ENCODE measurements at places on chromosomes 1 and 21. TPM values are rescaled to one million over a fixed set of nuclear protein-coding genes. Genes with fewer than 3 reads are reported as not detected.

- no peak overlapping the region for H3K4me3 ChIP-seq
- no peaks in the 10 kb centered on the region for H3K27me3 ChIP-seq
- H3K27ac ChIP-seq, result no peak overlapping the region
- no peaks in the 10 kb centered on the region for H3K4me1 ChIP-seq
These were observed 135.9 kb upstream of the DPYD start for GRCh38 chr1:98056781-98057180.

GRCh38 chr21:20720623-20721022 lies 277.6 kb upstream of the NCAM2 start:
- no peak overlapping the region for H3K27ac ChIP-seq
- H3K4me3 ChIP-seq, result no peak overlapping the region

EDN2 gene
- total RNA-seq, result not detected

KDF1 gene
- total RNA-seq, result 23.0 TPM

- H3K27me3 ChIP-seq, result no peaks in the 10 kb centered on the region
- no peak for DNase-seq
- H3K36me3 ChIP-seq, result no peaks in the 10 kb centered on the region
These were observed 572.1 kb upstream of the BRINP3 start for GRCh38 chr1:191049781-191050180.

- DNase-seq, result no peak
- peaks cover 11% of the 10 kb centered on the region for H3K36me3 ChIP-seq
- H3K4me3 ChIP-seq, result peak overlapping the region; percentile 77
- H3K27me3 ChIP-seq, result no peaks in the 10 kb centered on the region
- H3K27ac ChIP-seq, result peak overlapping the region; percentile 70
- no peaks in the 10 kb centered on the region for H3K4me1 ChIP-seq
These were observed 364 bp upstream of the BCAR3 start for GRCh38 chr1:93681989-93682412.

DNA sequence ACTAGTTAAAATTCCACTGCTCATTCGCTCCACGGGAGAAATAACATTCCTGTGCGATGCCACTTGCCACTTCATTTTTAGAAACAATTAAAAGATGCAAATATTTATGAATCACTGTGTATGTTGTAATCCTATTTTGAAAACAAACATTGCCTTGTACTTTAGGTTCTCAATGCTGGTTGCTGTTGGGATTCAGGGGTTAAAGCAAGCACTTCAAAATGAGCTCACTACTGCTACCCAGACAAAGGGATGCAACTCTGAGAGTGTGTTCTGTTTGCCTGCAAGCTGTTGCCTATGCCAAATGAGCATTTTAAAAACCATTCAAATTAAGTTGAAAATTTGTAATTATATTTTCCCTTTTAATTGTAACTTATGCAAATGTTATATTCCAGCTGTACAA lies 87.5 kb downstream of the RWDD3 start:
- no peak overlapping the region for H3K4me3 ChIP-seq
- H3K27me3 ChIP-seq, result peaks cover 16% of the 10 kb centered on the region
- H3K36me3 ChIP-seq, result no peaks in the 10 kb centered on the region
- DNase-seq, result no peak

GRCh38 chr1:174167265-174167803 lies 8.0 kb downstream of the RABGAP1L start:
- no peaks in the 10 kb centered on the region for H3K27me3 ChIP-seq
- no peak overlapping the region for H3K4me3 ChIP-seq
- H3K36me3 ChIP-seq, result no peaks in the 10 kb centered on the region
- no peak for DNase-seq
- H3K27ac ChIP-seq, result no peak overlapping the region
- no peaks in the 10 kb centered on the region for H3K4me1 ChIP-seq

GRCh38 chr1:23565776-23566175 lies 6.5 kb upstream of the ID3 start:
- H3K4me1 ChIP-seq, result peaks cover 56% of the 10 kb centered on the region
- H3K27ac ChIP-seq, result no peak overlapping the region
- DNase-seq, result no peak
- H3K4me3 ChIP-seq, result no peak overlapping the region
- no peaks in the 10 kb centered on the region for H3K36me3 ChIP-seq

SLC25A34 gene
- 0.59 TPM for total RNA-seq

DNA sequence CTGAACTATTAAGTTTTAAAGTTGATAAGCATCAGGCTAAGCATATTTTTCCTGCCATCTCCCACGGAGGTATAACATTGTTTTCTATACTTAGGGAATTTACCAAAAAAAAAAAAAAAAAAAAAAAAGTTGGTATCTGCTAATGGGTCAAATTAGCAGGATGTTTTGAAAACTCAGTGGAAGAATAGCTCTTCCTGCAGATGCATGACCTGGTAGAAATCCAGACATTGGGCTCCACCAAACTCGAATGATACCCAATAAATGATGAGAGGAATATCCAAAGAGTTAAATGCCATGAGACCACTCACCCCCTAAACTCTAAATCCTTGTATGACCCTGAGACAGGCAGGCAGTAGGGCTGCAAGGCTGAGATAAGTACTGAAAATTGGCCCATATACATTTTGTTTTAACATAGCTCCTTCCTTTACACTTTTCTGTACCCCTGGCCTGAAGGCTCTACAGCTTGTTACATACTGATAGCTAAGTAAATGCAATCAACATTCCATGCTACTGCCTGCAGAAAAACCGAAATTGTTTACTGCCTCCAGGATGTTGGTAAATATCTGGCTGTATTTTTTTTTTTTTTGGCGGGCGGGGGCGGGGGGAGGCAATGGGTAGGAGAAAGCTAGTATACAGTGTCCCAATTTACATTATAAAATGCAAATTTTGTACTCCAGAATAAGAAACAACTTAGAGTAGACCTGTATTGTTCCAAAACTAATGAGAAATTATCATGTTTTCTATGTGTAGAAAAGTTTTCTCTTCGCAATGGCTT lies 57.6 kb downstream of the NFIA start:
- H3K4me1 ChIP-seq, result peaks cover 13% of the 10 kb centered on the region
- DNase-seq, result no peak
- no peaks in the 10 kb centered on the region for H3K27me3 ChIP-seq
- H3K36me3 ChIP-seq, result no peaks in the 10 kb centered on the region
- H3K27ac ChIP-seq, result no peak overlapping the region
- H3K4me3 ChIP-seq, result no peak overlapping the region

DNA sequence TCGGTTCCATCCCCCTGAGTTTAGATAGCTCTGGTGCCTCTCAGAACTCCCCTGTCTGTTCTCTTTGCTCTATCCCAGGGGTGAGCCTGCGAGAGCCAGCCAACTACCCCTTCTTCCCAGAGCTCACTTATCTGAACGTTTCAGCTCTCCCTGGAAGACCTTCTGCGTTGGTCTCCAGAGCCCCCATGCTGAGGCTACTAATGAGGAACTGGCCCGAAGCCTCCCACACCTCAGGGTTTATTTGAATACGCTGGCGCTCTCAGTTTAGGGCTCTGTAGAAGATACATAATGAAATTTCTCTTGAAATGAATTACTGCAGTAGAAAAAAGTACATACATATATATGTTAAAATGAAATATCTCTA lies 43.5 kb downstream of the TCEANC2 start:
- H3K27ac ChIP-seq, result no peak overlapping the region
- no peaks in the 10 kb centered on the region for H3K36me3 ChIP-seq
- no peak overlapping the region for H3K4me3 ChIP-seq
- no peaks in the 10 kb centered on the region for H3K4me1 ChIP-seq

DNA sequence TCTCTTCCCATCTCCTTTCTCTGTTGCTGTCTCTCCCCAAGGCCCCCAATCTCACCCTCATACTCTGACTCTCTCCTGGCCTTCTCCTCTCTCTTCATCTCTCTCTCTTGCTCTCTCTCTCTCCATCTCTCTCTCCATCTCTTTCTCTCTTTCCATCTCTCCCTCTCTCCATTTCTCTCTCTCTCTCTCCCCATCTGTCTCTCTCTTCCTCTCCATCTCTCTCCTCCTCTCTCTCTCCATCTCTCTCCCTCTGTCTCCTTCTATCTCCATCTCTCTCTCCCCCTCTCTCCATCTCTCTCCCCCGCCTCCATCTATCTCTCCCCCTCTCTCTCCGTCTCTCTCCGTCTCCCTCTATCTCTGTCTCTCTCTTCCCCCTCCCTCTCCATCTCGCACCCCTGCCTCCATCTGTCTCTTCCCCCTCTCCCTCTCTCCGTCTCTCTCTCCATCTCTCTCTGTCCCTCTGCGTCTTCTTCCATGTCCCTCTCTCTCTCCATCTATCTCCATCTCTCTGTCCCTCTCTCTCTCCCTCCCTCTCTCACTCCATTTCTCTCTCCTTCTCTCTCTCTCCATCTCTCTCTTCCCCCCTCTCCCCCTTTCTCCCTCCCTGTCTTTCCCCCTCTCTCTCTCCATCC lies 16.0 kb upstream of the EPHA8 start:
- no peak overlapping the region for H3K27ac ChIP-seq
- H3K36me3 ChIP-seq, result no peaks in the 10 kb centered on the region
- no peaks in the 10 kb centered on the region for H3K4me1 ChIP-seq
- no peak for DNase-seq

MANEAL gene
- total RNA-seq, result 17.3 TPM

DNA sequence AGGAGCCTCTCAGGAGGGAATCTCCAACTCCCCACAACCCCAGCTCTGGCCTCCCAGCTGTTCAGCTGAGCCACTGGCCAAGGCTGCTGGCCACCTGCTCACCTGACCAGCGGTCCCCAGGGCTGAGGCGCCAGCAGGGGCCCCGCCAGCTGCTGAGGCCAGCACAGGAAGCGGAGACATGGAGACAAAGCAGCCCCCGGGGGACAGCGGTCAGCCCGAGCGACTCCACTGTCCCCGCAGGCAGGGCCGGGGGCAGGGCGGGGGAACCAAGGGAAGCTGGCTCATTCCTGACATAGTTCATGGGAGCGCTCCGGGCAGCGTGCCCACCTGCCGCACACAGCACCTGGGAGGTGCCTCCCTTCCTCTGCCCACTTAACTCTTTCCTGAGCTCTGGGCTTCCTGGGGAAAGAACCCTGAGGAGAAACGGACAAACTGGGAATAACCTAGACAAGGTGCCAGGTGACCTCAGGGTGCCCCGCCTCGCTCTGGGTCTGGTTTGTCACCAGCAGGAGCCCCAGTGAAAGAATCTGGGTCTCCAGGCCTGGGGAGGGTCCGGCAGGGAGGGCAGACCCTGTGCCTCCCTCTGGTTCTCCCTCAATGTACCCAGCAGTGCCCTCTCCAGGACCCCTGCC lies 10.7 kb downstream of the EPHA2 start:
- no peaks in the 10 kb centered on the region for H3K27me3 ChIP-seq
- peak; percentile 87 for DNase-seq
- peaks cover 74% of the 10 kb centered on the region for H3K36me3 ChIP-seq
- H3K4me1 ChIP-seq, result peaks cover 89% of the 10 kb centered on the region
- H3K4me3 ChIP-seq, result peak overlapping the region; percentile 53

TINAGL1 gene
- total RNA-seq, result 57.9 TPM

DNA sequence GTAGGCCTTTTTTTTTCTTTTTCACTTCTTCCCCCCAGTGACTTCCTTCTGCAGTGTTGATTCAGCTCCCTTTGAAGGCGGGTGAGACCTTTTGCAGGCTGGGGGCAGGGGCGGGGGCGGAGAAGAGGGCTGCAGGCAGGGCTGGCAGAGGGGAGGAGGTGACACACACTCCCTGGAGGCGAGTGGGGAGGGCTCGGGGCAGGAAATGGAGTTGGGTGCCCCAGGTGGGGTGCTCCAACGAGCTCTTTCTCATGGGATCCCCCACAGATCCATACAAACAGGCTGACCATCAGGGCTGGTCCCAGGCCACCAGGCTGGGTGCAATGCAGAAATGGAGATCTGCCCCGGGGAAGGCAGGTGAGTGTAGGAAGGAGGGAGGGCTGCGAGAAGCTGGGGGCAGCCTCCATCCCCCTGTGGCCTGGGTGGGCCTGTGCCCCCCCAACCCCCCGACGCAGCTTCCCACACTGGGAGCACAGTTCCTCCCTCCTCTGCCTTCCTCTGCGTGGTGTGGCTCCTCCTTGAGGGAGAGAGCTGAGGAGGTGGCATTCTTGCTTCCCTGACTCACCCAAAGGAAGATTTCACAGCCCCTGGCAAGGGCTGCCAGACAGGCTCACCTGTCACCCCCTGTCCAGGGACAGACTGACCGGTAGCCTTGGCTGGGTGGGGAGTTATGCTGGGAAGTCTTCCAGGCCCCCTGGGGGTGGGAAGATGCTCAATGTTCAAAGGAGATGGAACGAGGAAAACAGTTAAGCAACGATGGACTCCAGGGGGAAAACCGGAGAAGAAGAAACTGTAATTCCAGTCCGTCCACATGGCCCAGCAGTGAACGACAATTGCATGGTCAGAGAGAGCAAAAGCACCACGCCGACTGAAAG lies 7.1 kb upstream of the ITGB2 start:
- DNase-seq, result no peak
- H3K27ac ChIP-seq, result peak overlapping the region; percentile 20
- peak overlapping the region; percentile 6 for H3K4me3 ChIP-seq
- H3K36me3 ChIP-seq, result no peaks in the 10 kb centered on the region

ROR1 gene
- total RNA-seq, result 2.7 TPM

GRCh38 chr1:11887666-11888007 lies 28.9 kb upstream of the NPPB start:
- no peaks in the 10 kb centered on the region for H3K27me3 ChIP-seq
- H3K27ac ChIP-seq, result no peak overlapping the region
- no peaks in the 10 kb centered on the region for H3K36me3 ChIP-seq
- no peaks in the 10 kb centered on the region for H3K4me1 ChIP-seq

ARHGEF10L gene
- total RNA-seq, result 14.7 TPM

- H3K36me3 ChIP-seq, result no peaks in the 10 kb centered on the region
- no peak overlapping the region for H3K4me3 ChIP-seq
- DNase-seq, result no peak
- H3K27me3 ChIP-seq, result peaks cover 54% of the 10 kb centered on the region
- no peak overlapping the region for H3K27ac ChIP-seq
These were observed 22.7 kb downstream of the UBASH3A start for GRCh38 chr21:42426424-42426823.

NES gene
- total RNA-seq, result 8.4 TPM

PRDM2 gene
- total RNA-seq, result 17.3 TPM

DNA sequence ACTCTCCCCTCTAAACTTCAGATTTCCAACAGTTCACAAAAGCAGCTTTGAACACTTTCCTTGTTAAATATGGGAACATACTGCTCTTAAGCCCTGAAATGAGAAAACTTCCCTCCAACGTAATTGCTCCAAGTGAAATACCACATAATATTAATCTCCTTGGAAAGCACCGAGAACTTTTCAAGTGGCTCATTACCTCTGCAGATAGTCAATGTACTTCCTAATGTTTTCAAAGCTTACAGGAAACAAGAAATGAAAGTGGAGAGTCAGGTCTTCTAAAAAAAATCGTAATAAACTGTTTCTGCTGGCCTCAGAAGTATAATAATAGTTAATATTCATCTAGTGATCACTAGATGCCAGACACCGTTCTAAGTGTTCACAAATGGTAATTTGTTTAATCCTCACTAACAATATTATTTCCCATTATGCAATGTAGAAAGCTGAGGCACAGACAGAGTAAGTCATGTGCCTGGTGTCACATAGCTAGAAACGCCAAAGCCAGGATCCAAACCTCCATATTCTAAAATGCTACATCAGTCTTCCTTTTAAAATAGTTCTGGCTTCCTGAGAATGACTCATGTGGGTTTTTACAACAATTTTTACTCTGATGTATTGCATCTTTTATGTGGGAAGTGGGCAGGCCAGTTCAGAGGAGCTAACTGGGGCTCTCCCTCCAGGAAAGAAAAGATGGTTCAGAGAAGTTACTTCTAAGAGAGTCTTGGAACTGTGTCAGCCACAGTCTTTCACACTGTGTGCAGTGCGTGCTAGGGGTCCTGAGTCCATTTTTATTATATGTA lies 177.2 kb downstream of the PLPPR4 start:
- no peak overlapping the region for H3K27ac ChIP-seq
- no peaks in the 10 kb centered on the region for H3K4me1 ChIP-seq
- DNase-seq, result no peak
- no peak overlapping the region for H3K4me3 ChIP-seq
- H3K27me3 ChIP-seq, result no peaks in the 10 kb centered on the region
